ENCODE measurements at places on chromosomes 6 and 20.

GRCh38 chr6:140824595-140824994 lies 1308.1 kb upstream of the GJE1 start:
- peak; percentile 66 for DNase-seq

DNA sequence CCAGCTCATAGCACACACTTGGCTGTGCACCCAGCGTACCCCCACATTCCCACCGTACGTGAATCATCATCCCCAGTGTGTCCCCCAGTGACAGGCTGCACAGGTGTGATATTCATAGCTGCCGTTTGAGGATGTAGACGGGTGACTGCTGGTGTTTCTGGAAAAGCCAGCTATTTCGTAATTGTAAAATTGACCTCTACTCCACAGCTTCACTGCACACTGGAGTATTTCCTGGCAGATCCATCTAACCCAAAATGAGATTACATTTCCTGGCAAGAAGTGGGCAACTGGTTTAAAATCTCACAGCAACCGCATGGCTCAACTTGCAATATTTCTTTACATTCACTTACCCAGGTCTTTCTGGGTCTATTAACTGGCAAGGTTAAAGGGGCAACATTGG lies 30.3 kb downstream of the CD83 start:
- peak; percentile 31 for DNase-seq

DNA sequence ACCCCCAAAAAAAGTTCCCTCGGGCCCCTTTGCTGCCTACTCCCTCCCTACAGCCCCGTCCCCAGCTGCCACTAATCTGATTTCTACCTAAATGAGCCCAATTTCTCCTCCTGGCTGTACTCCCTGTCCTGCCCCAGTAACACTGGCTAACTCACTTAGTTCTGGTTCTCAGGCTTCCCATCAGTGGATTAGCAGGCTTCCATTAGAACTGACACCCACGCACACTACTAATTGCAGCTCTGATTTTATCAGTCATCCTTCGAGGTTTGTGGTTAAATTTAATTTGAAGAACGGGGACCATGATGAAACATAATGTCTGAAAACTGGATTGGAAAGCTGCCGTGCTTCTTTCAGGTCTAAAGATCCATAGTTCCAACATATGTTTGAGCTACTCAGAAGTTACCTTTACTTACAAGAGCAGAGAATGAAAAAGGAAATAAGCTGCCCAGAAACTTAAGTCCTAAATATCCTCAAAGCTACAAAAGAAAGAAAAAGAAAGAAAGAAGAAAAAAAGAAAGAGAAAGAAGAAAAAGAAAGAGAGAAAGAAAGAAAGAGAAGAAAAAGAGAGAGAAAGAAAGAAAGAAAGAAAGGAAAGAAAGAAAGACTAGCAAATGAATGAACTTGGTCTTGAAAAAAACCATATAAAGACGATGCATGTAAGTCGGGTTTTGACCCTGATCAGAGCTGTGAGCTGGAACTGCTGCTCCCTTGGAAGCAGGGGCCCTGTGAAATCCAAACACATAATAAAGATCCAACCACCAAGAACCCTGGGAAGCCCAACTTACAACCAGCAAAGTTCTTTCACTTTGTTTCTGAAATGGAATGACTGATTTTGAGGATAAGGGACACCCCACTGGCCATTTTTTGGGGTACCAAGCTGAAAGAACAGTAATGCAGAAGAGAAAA lies 51.7 kb downstream of the CNKSR3 start:
- no peak for DNase-seq

- DNase-seq, result no peak
Measured at GRCh38 chr6:132380358-132381029, 20.8 kb downstream of the MOXD1 start.

- no peak for DNase-seq
Measured at GRCh38 chr6:52227495-52227894, 16.8 kb downstream of the IL17F start.

- DNase-seq, result no peak
Measured at GRCh38 chr20:33059741-33060390, 6.2 kb downstream of the BPIFB3 start.

- no peak for DNase-seq
Measured at GRCh38 chr6:17700421-17701416, 6.0 kb downstream of the NUP153 start.

DNA sequence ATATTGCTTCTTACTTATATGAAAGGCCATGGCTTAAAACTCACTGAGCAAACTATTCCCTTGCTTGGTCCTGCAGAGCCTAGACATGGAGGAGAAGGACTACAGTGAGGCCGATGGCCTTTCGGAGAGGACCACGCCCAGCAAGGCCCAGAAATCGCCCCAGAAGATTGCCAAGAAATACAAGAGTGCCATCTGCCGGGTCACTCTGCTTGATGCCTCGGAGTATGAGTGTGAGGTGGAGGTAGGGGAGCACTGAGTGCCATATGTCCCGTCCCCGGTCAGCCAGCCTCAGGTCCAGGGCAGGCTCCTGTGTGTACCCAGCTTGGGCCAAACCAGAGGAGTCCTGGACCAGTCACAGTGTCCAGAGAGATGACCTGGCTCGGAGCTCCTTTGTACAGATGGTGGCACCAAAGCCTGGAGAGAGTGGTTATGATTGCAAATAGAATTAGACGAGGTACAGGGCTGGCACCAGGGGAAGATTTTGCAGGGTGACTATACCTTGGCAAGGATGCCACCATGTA lies 21.0 kb downstream of the EPB41L1 start:
- DNase-seq, result no peak

- DNase-seq, result no peak
Measured at GRCh38 chr6:2108700-2109306, 136.6 kb downstream of the GMDS start.

GRCh38 chr20:9214685-9215084 lies 145.8 kb downstream of the PLCB4 start:
- DNase-seq, result peak; percentile 98

- no peak for DNase-seq
Measured at GRCh38 chr6:49342410-49342809, 120.6 kb downstream of the MMUT start.

DNA sequence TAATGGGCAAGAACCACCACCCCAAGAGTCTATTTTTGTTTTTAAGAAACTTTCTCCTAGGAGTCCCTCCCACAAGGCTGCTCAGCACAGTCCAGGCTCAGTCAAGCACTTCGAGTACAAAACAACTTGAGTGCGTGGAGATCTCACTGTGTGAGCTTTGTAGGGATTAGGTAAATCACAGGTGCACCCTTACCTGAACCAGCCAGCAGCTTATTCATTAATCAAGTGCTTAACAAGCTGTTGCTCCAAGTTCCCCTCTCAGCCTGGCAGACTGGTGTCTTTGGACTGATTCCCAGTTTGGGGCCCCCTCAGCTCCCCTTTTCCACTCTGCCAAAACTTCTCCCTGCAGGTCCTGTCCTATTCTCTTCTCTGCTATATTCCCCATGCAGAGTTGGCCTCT lies 133.1 kb downstream of the LY86 start:
- DNase-seq, result no peak

GRCh38 chr6:36958775-36959554 lies 4.4 kb downstream of the PI16 start:
- DNase-seq, result no peak

- no peak for DNase-seq
Measured at GRCh38 chr6:24329022-24329421, 28.8 kb downstream of the DCDC2 start.

DNA sequence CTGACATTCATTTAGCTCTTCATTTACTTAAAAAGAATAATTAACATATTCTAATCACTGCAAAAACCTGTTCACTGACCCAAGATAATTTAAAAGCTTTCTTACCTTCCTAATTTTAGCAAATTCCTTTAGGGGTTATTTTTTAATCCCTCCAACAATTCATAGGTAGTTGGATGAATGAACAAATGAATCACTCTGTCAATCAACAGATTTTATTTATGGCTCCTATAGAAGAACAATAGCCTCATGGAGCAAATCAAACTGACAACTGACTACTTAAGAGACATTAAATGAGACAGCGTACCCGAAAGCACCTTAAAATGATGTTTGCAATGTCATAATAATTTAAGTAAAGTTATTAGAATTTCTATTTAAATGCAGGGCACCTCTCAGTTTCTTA lies 31.5 kb upstream of the GJA1 start:
- no peak for DNase-seq

DNA sequence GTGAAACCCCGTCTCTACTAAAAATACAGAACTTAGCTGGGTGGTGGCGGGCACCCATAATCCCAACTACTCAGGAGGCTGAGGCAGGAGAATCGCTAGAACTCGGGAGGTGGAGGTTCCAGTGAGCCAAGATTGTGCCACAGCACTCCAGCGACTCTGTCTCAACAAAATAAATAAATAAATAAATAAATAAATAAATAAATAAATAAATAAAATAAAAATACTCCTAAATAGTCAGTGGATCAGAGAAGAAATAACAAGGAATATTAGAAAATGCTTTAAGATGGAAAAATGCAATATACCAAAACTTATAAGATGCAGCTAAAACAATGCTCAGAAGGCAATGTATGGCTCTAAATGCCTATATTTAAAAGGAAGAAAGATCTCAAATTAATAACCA lies 39.0 kb upstream of the SASH1 start:
- no peak for DNase-seq

DNA sequence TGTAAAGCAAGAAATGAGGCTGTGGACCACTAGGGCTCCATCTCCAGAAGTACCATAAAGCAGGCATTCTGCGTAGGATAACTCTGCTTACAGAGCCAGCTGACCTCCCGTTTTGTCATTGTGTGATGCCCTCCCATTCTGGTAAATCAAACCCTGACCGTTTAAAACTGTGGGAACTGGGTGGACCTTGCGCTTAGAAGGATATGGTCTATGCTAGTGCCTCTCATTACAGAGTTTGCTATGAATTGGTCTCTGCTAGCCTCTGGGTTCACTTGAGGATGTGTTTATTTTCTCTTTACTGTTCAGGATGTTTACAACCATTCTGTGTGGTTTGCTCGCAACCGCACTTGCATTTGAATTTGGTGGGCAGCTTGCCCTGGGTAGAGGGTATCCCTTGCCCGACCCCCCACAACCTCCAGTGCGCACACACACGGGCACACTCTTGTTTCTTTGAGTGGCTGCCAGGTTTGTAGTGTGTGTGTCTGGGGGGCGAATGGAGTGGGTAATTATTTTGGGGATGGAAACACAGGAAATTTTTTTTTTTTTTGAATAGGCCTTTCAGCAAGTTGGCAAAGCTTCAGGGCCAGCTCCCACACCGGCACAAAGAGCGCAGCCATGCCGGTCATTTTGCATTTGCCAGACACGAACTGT lies 198.3 kb downstream of the JARID2 start:
- peak; percentile 18 for DNase-seq

DNA sequence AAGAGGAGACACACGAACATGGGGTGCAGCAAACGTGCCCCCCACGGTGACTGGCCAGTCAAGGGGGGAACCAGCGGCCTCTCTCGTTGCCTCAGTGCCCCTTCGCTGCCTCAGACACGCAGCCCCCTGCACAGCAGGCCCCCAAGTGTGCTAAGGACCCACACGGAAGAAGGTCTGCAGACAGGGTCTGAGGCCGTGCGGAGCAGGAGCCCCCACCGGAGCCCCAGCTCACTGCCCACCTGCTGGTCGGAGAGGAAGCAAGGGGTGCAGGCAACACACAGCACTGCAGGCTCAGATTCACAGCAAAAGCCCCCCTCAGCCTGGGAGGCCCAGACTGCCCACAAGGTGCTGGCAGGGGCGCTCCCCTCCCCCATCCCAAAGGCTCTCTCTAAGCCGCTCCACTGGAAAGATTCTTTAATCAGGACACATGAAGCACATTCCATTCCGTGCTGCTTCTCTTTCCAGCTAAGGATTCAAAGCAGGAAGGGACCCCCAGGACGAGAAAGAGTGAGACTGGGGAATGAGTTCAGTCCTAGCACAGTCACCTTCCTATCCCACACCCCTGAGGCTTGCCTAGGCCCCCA lies 105.1 kb downstream of the SLC23A2 start:
- DNase-seq, result no peak
